Dermis blood vessel endothelial cell (primary cell): ENCODE measurements at places on chromosomes 2 and 18.

DNA sequence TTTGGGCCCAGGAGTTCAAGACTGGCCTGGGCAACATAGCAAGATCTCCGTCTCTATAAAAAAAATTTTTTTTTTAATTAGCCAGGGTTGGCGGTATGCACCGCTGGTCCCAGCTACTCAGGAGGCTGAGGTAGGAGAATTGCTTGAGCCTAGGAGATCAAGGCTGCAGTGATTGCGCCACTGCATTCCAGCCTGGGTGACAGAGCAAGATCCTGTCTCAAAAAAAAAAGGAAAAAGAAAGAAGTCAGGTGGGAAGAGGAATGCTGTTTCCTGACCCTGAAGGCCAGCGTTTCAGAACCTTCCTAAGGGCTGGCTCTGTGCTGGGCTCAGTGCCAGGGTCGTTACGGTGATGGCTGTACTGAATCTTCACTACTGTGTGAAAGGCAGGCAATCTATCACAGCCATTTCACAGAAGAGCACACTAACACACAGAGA is 35.0 kb upstream of the AGAP1 start:
- DNase-seq, result no peak

DNA sequence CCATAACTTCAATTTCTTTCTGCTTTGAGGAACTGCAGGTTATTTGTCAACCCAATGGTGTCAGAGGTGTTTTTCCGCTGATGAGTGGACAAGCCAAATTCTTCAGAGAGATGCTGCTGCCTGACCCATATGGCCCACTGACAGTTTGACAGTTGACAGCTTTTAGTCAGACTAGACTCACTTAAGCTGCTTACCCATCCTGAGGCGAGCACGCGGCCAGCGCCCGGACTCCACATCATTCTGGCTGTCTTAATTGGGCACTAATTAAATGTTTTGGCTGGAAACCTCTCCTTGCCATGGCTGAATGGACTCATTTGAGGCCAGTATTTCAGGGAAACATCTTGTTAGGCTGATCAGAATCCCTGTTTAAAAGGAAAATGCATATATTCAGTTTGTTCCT is 316.1 kb upstream of the FANCL start:
- DNase-seq, result no peak

GRCh38 chr2:203714112-203714511 is 7.7 kb downstream of the CD28 start:
- DNase-seq, result peak; percentile 13

GRCh38 chr2:127615511-127616166 is 30.3 kb upstream of the GPR17 start:
- no peak for DNase-seq

GRCh38 chr2:218471982-218472381 is 53.1 kb downstream of the VIL1 start:
- no peak for DNase-seq

- no peak for DNase-seq
These were observed 110.5 kb downstream of the GATA6 start for GRCh38 chr18:22279741-22280452.

DNA sequence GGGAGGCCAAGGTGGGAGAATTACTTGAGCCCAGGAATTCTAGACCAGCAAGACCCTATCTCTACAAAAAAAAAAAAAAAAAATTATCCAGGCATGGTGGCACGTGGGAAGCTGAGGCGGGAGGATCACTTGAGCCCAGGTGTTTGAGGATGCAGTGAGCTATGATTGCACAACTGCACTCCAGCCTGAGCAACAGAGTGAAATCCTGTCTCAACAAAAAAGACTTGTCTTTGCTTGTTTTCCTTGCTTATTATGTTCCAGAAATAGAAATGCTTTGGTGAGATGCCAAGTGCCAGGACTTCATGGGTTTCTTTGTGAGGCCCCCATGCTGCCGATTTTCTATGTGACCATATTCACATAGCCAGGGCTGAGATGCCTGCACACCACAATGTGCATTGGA is 9.0 kb downstream of the DCDC2C start:
- DNase-seq, result no peak
